G401 (cell line): ENCODE measurements at places on chromosomes 5 and 9. TPM values are rescaled to one million over a fixed set of nuclear protein-coding genes. Genes with fewer than 3 reads are reported as not detected.

PCDHGA8 gene
- total RNA-seq = not detected in 2 replicates

NR5A1 gene
- 0.54 and 0.55 TPM in 2 replicates for total RNA-seq

DNA sequence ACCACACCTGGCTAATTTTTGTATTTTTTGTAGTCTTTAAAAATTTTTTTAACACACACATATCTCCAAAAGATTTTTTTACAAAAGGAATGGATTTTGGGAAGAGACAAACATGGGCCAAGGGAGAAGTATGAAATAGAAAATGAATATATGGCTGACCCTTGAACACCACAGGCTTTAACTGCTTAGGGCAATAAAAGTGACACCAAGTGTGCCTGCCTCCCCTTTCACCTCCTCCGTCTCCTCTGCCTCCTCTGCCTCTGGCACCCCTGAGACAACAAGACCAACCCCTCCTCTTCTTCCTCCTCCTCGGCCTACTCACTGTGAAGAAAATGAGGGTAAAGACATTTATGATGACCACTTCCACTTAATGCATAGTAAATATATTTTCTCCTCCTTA lies 483.9 kb downstream of the KDM4C start:
- DNase-seq = no peak

GRCh38 chr5:141567513-141568117 lies 51.2 kb downstream of the DIAPH1 start:
- peak; percentile 49 for DNase-seq

- no peak for DNase-seq
These were observed 24.9 kb upstream of the SLCO6A1 start for GRCh38 chr5:102523541-102524175.

GRCh38 chr9:34715639-34716215 lies 5.8 kb upstream of the CCL21 start:
- no peak for DNase-seq

GRCh38 chr9:88585426-88585825 lies 50.4 kb downstream of the NXNL2 start:
- no peak for DNase-seq

DNA sequence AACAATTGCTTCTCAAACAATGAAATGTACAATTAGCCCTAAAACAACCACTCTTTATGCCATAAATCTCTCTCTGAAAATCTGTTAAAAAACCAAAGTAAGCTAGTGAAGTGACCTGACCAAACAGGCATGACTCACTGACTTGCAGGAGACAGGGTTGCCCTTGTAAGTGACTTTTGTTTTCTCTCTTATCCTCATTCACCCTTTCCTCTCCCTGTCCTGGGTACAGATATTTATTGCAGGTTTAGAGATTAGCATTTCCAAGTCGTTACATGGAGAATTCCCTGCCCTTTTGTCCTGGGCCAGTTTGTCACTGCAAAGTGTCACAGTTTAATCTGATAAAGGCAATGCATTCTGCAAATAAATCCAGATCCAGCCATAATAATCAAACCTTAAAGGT lies 484.2 kb downstream of the IRX1 start:
- no peak for DNase-seq

- no peak for DNase-seq
These were observed 6.8 kb downstream of the MRPL36 start for GRCh38 chr5:1792842-1793266.

DNA sequence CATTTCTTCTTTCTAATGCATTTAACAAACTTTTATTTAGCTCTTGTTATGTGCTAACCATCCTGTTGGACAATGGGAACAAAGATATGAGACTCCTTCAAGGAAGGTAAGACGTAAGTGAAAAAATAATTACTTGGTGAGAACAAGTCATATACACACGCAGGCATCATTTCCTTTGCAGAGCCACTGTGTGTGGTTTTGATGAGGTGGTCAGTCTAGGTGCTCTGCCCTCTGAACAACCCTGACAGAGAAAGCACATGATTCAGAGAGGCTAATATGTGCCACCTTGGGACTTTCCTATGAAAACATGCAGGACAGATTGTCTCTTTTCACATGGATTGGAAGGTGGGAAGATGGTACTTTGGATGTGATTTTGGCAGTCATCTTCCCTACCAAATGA lies 1162.5 kb upstream of the DMAC1 start:
- DNase-seq = no peak

DNA sequence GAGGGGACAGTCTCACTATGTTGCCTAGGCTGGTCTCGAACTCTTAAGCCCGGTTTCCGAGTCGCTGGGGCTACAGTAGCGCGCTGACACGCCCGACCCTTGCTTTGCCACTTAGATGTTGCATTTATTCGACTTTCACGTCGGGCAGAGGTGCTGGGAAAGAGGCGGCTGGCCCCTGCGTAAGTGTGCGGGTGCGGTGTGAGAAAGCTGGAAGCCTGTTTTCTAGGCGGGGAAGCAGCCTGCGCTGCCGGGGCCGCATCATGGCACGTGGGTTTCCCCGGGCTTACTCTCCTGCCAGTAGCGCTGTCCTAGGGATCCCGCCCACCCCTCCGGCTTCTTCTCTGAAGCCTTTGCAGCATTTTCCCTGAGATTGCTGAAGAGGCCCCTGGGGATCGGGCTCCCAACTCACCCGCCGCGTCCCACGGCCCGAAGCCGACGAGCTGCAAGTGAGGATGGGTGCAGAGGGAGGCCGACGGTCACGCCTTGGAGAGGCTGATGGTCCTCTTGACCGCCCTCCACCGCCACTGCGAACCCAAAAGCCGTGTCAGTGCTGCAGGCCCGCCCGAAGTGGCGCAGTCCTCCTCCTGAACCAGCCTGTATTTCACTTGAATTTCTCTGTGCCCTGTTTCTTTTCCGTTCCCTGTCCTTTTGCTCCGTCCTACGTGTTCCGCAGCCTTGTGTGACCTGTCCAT lies 5.8 kb upstream of the TRIM41 start:
- DNase-seq = peak; percentile 62

OR1L1 gene
- total RNA-seq = not detected in 2 replicates

GRCh38 chr9:129703667-129704355 lies 38.4 kb downstream of the PRRX2 start:
- no peak for DNase-seq

SPAAR gene
- total RNA-seq = 2.6 and 3.5 TPM in 2 replicates

FBP1 gene
- total RNA-seq = 0.49 and 1.3 TPM in 2 replicates

DNA sequence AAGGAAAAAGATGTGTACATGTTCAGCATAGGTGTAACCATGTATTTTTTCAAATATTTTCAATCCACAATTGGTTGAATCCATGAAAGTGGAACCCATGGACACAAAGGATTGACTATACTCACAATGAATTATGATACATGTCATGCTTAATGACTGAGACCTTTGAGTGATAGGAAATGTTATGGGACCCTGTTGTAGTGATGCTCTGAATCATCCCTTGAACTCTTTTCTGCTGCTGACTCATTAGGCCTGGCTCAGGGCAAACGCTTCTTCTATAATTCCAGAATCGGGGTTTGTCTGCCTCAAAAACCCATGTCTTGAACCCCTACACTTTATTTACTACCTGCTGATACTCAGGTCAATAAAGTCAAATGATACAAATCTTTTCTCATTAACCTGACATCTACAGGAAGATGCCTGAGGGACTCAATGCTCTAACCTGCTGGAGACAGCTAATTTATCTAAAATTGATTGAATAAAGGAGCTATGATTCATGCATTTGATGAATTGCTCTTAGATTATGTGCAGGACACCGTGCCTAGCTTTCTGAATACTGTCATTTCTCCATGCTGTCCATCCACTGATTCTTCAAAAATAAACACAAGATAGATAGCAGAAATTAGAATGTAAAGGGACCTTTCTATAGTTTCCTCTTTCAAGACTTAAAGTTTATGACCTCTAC lies 260.1 kb downstream of the PRELID2 start:
- no peak for DNase-seq

DNA sequence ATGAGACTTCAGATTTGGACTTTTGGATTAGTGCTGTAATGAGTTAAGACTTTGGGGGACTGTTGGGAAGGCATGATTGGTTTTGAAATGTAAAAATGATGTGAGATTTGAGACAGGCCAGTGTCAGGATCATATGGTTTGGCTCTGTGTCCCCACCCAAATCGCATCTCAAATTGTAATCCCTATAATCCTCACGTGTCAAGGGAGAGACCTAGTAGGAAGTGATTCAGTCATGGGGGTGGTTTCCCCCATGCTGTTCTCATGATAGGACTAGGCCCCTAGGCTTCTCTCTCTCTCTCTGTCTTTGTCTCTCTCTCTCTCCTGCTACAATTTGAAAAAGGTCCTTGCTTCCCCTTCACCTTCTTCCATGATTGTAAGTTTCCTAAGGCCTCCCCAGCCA lies 473.3 kb upstream of the CD180 start:
- no peak for DNase-seq

DNA sequence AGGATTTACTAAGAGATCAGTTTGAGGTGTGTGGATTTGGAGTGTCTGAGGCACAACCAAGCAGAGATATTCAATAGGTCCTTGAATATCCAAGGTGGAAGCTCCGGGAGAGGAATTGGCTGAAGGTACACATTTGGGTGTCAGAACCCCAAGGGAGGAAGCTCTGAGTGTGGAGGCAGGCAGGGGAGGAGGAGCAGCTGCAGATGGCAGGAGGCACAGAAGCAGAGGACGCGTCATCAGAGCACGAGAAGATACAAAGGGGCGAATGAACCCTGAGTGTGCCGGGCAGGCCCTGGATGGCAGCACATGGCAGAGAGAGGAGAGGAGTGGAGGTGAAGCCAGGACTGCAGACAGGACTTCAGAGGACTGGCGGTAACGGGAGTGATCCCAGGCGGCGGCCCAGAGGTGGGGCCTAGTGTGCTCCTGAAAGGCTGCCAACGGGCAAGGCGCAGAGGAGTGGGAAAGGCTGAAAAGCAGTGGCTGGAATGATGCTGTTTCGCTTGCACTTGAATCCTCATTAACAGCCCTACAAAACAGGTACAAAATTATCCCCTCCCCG lies 179.8 kb downstream of the FANCC start:
- no peak for DNase-seq

GRCh38 chr5:92518318-92518904 lies 1062.6 kb downstream of the NR2F1-AS1 start:
- DNase-seq = peak; percentile 12

DNA sequence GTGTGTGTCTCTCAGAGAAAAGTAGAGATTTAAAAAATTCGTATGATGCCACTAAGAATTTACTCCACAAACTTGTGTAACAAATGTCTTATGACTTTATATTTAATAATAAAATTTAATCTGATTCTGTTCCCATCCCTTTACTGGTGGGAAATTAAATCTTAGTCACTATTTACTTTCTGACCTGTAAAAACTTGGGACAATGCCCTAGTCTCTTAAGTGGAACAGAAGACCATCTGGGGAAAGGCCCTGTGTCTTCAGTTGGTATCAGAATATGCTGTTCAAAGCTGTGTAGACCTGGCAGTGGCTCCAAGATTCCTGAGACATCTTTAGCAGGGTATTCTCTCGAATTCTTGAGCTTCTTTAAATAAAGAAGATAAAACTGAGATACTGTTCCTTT lies 2.6 kb upstream of the BDP1 start:
- DNase-seq = no peak

DNA sequence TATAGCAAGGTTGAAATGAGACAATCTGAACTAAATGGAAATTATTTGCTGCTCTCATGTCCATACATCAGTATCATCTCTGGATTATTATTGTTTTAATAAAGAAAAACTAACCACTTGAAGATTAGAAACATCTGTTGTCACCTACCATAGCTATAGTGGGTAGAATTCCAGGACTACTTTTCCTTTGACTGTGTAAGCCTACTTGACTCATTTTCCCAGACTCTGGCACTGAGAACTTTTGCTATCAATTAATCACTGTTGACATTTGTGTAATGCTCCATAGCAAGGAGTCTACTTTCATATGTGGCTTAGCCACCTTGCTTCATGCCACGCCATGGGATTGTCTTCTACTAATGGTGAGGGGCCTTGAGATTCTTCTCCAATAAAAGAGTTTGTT lies 59.9 kb upstream of the ARRDC3 start:
- DNase-seq = no peak

- DNase-seq = no peak
These were observed 55.6 kb upstream of the COL5A1 start for GRCh38 chr9:134585746-134586706.

ANKRD18A gene
- total RNA-seq = 1.5 and 1.6 TPM in 2 replicates

DNA sequence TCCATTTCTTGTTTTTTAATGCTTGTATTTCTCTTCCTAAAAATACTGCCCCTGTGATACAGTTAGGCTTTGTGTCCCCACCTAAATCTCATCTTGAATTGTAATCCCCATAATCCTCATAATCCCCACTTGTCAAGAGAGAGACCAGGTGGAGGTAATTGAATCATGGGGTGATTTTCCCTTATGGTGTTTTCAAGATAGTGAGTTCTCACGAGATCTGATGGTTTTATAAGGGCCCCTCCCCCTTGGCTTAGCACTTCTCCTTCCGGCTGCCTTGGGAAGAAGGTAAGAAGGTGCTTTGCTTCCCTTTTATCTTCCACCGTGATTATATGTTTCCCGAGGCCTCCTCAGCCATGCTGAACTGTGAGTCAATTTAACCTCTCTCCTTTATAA lies 227.4 kb downstream of the MAN2A1 start:
- no peak for DNase-seq

- DNase-seq = no peak
These were observed 168.8 kb downstream of the GABBR2 start for GRCh38 chr9:98539954-98540353.

DNA sequence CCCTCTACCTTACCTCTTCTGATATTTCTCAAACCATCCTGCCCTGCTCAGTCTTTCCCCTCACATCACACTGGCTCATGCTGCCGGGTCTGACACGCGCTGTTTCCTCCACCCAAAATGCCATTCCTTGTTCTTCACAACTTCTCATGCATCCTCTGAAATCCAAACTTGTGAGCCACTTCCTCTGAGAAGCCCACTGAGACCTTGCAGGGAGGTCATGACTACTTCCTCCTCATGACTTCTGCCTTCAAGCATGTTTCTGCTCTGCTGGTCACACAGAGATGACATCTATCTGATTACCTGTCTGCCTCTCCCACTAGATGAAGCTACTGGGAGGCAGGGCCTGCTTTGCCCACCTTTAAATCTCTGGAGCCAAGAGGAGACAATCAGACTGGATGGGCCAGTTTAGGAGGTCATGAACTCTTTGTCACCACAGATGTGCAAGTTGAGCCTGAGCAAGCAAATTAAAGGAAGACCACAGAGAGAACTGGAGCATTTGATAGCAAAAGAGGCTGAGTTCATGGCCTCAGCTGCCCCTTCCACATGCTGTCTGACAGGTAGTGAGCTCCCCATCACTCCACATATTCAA lies 119.8 kb upstream of the TBC1D2 start:
- no peak for DNase-seq

DNA sequence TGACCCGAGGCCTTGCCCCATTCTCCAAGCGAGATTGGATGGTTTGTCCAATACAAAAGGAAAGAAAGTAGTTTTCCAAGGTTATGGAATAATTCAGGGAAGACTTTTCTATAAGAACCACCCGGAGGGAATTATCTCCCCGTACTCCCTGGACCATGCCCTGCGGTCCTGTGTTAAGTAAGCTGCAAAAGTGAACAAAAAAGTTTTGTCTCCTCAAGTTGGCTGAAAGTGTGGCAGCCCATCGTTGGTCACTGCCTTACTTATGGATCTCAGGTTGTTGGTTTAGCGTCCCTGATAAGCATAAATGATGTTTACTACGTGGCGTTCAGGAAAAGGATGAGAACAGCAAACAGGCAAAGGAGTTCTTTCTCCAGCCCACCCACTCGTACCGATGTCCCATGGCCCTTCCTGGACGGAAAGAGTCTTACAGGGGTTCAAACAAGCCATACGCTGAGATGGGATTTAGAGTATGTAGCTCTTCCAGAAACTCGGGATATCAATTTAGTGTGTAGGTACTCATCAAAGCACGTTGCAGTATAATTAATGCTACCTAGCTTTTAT lies 413 bp upstream of the AUH start:
- no peak for DNase-seq
